Glutamatergic neuron (in vitro differentiated cells): ENCODE measurements at places on chromosomes 5 and 9. TPM values are rescaled to one million over a fixed set of nuclear protein-coding genes. Genes with fewer than 3 reads are reported as not detected.

- H3K36me3 ChIP-seq: no peaks in the 10 kb centered on the region
- peak overlapping the region; percentile 72 for H3K27ac ChIP-seq
- H3K27me3 ChIP-seq: peaks cover 6% of the 10 kb centered on the region
- H3K4me3 ChIP-seq: no peak overlapping the region
Measured at GRCh38 chr9:136233411-136233810, 12.2 kb downstream of the QSOX2 start.

- peaks cover 22% of the 10 kb centered on the region for H3K36me3 ChIP-seq
- H3K27me3 ChIP-seq: peaks cover 3% of the 10 kb centered on the region
- no peaks in the 10 kb centered on the region for H3K4me1 ChIP-seq
- no peak overlapping the region for H3K27ac ChIP-seq
- H3K4me3 ChIP-seq: no peak overlapping the region
Measured at GRCh38 chr9:116671605-116672004, 15.5 kb upstream of the TRIM32 start.

GRCh38 chr5:179375236-179375685 lies 30.0 kb upstream of the ADAMTS2 start:
- no peak for DNase-seq
- H3K27ac ChIP-seq: no peak overlapping the region

DNA sequence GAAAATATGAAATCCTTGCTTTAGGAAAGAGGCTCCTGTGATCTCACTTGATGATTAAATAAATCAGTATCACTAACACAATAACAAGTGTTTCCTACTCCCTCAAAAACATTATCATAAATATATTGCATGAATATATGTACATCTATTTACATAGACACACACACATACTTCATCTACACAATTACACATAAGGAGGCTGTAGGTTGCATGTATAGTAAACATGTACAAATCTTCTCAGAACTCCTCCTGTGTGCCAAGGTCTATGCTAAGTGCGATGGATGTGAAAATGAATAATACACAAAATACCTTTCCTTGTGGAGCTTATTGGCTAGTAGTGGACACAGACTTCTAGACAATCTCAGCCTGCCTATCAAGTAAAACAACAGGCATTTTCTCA lies 239.9 kb downstream of the AGTPBP1 start:
- no peak overlapping the region for H3K27ac ChIP-seq
- no peak overlapping the region for H3K4me3 ChIP-seq
- H3K27me3 ChIP-seq: peaks cover 3% of the 10 kb centered on the region
- H3K4me1 ChIP-seq: no peaks in the 10 kb centered on the region
- DNase-seq: no peak
- H3K36me3 ChIP-seq: peaks cover 17% of the 10 kb centered on the region

GRCh38 chr5:42632354-42632900 lies 124.2 kb upstream of the CCDC152 start:
- no peak overlapping the region for H3K27ac ChIP-seq
- no peak for DNase-seq
- H3K36me3 ChIP-seq: no peaks in the 10 kb centered on the region
- H3K4me1 ChIP-seq: peaks cover 6% of the 10 kb centered on the region
- H3K27me3 ChIP-seq: no peaks in the 10 kb centered on the region

Gene PCDHB10
- total RNA-seq: 17.7 TPM
